Activated CD4-positive, alpha-beta T cell treated with anti-CD3 and anti-CD28 coated beads, Interleukin-10, Interleukin-2, amounts not matched to agents 100 ng/mL and 50 ng/mL, durations not matched to agents 16 hours and 8 hours (primary cell): ENCODE measurements at places on chromosomes 3 and 15.

DNA sequence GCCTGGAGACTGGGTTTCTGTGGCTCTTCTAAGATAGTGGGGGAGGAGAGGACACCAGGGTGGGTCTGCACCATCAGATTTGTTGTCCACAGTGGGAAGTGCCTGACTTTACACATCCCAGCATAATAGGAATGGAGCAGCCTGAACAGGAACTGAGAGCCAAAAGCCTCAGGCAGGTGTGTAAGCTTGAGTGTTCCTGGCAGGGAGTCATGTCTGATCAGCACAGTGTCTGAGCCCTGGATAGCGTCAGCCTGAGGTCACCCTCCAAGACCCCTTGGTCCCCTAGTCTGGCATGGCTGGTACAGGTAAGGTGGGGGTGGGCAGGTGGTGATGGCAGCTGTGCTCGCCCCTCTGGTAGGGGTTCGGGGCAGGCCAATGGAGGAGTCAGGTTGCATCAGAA is 20.2 kb downstream of the INSYN1 start:
- DNase-seq, result no peak

GRCh38 chr3:98763819-98764418 is 779 bp downstream of the ST3GAL6 start:
- no peak for DNase-seq

- no peak for DNase-seq
Measured at GRCh38 chr15:50355980-50356379, 982 bp upstream of the GABPB1 start.

DNA sequence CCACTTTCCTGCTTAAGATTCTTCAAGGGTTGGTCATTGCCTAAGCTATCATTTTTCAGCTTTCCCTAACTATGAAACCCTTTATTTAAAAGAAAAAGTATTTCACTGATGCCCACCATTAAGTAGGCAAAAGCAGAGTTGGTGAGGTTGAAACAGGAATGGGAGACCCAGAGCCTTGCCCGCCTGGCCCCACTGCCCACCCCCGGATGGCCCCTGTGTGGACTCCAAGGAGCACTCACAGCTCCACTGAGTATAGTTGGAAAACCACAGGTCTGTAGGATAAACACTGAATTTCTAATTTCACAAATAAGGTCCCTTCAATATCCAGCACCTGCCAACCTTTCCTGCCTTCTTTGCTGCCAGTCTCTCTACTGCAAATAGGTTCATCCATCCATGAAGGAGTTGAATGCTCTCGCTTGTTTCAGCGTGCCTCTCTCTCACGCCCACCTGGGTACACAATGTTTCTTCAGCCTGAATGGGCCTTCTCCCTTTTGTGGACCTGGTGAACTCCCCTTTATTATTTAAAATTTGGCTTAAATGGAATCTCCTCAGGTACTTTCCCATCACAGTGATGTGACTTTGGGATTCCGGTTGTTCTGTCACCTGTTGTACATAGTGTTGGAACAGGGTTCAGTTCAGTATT is 8.7 kb upstream of the ACAP2 start:
- no peak for DNase-seq

DNA sequence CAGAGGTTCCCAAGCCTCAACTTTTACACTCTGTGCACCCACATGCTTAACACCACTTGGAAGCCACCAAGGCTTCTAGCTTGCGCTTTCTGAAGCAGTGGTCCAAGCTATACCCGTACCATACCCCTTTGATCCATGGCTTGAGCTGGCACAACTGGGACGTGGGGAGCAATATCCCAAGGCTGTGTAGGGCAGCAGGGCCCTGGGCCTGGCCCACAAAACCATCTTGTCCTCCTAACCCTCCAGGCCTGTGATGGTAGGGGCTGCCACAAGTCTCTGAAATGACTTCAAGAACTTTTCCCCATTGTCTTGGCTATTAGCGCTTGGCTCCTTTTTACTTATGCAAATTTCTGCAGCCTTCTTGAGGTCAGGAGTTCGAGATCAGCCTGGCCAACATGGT is 16.0 kb upstream of the PSMA4 start:
- no peak for DNase-seq

DNA sequence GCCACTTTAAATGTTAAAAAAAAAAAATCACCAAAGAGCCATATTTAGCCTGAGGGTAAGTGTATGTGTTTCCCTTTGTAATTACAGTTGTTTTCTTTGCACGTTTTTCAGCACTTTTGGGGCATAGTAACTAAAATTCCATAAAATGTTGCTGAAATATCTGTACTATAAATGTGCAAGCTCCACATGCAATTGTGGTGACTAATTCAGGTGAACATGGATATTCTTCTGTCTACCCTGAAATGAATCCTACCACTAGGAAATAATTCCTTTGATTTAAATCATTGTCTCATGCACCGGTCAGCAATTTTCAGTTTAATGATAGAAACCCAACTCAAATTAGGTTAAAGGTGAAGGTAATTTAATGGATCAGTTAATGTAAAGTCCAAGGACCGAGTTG is 13.1 kb upstream of the TFG start:
- DNase-seq, result no peak
